Brain (organoid and tissue), 16 donors: ENCODE measurements at places on chromosomes 6 and 20. TPM values are rescaled to one million over a fixed set of nuclear protein-coding genes. Genes with fewer than 3 reads are reported as not detected.

Gene TMEM200A
- 0.42 TPM for polyA plus RNA-seq

Gene IL17F
- polyA plus RNA-seq, result not detected

Gene LHFPL5
- 5.4 TPM for polyA plus RNA-seq

Gene SNAI1
- 6.0 TPM for polyA plus RNA-seq

Gene BMP2
- 4.4 TPM for polyA plus RNA-seq

Gene LY6G5C
- polyA plus RNA-seq, result 7.6 TPM

Gene ANKRD66
- polyA plus RNA-seq, result not detected

Gene BFSP1
- polyA plus RNA-seq, result 3.6 TPM

Gene SIRPB1
- polyA plus RNA-seq, result 2.5 TPM

Gene ZSCAN23
- 2.4 TPM for polyA plus RNA-seq

Gene SLC9A8
- polyA plus RNA-seq, result 5.4 TPM

Gene CDK5RAP1
- polyA plus RNA-seq, result 32.5 TPM

Gene IFNGR1
- polyA plus RNA-seq, result 27.8 TPM

Gene TNNC2
- polyA plus RNA-seq, result 2.9 TPM

Gene SLC22A1
- polyA plus RNA-seq, result not detected
